ENCODE measurements at places on chromosomes 11 and 22.

DNA sequence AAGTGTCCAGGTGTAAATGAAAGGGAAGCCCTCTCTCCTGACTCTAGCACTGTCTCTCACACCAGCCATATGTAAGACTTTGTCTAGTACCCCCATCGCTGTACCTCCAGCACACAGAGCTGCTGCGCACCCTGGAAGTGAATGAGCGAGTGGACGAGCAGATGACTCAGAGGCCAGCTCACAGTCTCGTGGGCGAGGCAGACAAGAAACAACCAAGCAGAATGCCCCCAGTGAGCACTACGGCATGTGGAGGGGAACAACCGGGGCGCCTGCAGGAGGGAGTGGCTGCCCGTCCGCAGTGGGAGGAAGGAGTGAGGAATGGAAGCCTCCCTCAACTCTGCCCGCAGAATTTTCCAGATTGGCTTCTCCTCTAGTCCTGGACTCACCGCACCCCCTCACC lies 46.4 kb downstream of the MCM5 start:
- no peak for DNase-seq

GRCh38 chr11:98136357-98136756 lies 884.4 kb upstream of the CNTN5 start:
- DNase-seq, result no peak

- no peak for DNase-seq
Observed at GRCh38 chr11:16049611-16050010, 306.7 kb downstream of the SOX6 start.

DNA sequence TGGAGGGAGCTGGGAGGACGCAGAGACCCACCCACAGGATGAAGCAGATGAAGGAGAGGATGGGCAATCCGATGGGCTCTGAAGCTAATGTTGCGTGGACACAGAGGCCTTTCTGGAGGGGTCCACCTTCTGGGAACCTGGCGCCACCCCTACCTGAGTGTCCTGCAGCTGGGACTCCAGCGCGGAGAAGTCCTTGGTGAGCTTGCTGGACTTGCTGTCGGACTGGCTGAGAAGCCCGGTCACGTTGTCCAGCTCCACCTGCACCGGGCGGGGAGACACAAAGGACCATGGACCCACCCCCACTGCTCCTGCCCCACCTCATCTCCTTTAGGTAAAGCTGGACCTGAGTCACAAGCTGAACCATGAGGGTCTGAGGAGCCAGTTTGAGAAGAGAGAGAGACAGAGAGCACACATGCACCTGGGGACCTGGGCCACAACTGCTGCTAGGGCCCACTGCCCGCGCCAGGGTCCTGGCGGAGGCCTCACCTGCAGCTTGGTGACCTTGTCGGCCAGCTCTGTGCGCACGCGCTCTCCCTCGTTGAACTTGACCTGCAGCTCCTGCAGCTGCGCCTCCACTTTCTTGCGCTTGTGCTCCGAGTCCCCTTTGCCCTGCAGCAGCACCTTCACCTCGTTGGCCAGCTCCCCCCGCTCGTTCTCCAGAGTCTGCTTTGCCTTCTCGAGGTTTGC lies 40.8 kb downstream of the APOL1 start:
- DNase-seq, result no peak

- no peak for DNase-seq
Observed at GRCh38 chr22:49906071-49906798, 12.0 kb downstream of the ALG12 start.

DNA sequence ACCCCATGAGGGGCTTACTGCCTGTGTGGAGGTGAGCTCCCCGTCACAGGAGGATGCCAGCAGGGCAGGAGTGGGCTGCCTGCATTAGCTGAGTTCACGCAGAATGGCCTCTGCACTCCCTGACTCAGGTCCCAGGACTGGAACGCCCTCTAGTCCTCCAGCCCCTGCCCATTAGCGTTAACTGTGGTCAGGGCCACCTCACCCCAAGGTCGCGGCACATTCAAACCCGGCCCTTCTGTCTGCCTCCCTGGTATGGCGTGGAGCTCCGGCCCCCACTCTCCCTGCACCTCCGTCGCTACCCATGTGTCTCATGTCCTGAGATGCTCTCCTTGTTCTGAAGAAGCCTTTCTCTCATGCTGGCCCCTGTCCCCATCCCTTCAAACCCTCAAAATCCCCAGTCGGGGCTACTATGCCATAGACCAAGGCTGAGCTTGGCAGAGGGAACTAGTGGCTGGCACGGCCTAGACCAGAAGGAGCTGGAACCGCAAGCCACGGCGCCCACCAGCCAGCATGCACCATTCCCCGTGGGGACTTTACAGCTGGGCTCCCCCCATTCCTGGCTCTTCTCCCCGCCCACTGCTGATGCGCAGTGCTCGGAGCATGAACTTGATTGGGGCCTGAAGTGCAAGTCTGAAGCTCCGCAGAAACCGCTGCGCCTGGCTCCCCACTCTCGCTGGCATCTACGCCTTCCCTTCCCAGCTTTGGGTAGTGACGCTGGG lies 79.5 kb upstream of the RTL6 start:
- DNase-seq, result no peak

GRCh38 chr11:122375687-122376399 lies 259.8 kb upstream of the BLID start:
- DNase-seq, result no peak

DNA sequence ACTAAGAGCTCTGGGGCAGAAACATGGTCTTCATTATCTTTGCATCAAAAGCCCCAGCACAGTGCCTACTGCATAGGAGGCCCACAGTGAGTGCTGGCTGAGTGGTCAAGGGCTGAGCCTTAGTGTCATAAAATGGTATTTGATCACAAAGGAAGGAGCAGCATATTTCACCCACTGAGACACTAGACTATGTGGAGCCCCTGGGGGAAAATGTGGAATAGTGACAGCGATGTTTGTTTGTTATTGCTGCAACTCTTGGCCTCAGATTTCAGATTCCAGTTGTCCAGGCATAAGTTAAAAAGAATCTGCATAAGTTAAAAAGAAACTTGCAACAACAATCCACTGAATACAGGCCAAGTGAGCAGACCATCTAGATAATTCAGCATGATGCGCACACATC lies 7.0 kb downstream of the KIRREL3 start:
- no peak for DNase-seq
